ENCODE measurements at places on chromosomes 1 and 21.
A peak's percentile ranks its signal among the peaks of the same experiment; 100 is the strongest.

DNA sequence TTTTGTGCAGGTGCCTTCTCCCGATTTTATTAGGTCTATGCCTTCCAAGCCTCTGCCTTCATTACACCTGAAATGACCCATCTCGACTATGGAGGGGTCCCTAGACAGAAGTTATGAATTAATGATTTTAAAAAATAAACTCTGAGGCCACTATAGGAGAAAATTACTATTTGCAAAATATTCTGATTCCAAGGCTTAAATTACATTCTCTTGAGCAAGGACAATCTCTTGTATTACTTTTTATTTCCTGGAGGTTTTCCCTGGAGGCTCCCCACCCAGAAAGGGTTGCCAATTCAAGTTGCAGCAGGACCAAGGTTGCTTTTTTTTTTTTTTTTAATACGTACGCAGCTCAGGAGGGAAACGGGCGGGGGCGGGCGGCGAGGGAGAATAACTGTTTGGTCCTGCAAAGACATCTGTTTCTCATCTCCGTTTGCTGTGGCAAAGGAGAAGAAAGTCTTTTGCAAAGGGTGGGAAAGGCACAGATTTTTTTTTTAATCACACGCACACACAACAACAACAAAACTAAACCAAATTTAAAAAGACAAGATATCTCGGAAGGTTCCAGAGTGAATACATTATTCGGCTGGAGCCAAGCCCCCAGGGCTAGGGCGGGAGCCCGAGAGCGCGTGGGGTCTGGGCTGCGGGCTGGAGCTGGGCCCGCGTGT is 618 bp upstream of the SERTAD4 start:
- peak; percentile 16 for DNase-seq

GRCh38 chr1:55815745-55816455 is 600.7 kb upstream of the USP24 start:
- DNase-seq = no peak

- DNase-seq = no peak
Observed at GRCh38 chr1:244980605-244981004, 116.3 kb upstream of the HNRNPU start.

DNA sequence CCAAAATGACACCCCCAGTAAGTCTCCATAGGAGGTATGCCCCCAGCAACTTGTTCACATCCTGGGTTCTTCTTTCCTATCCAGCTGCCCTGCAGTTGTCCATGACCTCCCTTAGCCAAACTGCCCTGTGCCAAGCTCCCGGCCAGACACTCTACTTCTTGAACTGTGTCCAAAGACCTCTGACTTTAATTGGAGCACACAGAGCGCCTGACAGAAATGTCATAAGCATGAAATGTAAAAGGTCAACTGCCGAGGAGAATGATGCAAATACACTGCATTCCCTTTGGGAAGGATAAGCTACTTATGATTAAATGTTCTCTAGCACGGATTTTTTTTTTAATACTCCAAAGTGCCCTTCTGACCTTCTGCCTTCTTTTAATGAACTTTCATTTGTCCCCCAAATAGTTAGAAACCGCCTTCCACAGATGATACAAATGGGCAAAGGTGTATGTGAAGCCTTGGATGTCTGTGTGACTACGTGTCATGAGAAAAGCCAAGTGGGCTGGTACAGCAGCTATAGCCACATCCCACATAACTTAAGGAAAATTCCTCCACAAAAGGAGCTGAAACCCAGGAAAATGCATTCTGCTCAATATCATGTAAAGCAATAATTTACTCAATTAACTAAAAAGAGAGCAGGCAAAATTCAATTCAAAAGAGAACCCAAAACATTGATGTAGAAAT is 26.8 kb downstream of the PALMD start:
- DNase-seq = no peak

DNA sequence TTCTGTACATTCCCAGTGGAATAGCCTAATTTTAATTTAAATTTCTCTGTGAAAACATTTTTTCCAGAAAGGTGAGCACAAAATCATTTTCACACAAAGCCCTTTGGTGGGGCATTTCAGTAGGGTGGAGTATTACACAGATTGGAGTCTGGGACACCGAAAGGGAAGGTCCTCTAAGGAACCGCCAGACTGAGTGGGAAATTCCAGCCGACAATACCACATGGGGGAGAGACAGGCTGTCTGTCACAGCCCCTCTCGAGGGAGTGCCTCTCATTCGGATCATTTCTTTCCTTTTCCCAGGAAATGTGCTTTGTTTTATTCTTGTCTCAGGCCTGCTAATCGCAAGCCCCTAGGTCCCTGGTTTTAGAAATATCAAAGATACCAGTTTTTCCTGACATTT is 150.6 kb upstream of the HOOK1 start:
- no peak for DNase-seq

DNA sequence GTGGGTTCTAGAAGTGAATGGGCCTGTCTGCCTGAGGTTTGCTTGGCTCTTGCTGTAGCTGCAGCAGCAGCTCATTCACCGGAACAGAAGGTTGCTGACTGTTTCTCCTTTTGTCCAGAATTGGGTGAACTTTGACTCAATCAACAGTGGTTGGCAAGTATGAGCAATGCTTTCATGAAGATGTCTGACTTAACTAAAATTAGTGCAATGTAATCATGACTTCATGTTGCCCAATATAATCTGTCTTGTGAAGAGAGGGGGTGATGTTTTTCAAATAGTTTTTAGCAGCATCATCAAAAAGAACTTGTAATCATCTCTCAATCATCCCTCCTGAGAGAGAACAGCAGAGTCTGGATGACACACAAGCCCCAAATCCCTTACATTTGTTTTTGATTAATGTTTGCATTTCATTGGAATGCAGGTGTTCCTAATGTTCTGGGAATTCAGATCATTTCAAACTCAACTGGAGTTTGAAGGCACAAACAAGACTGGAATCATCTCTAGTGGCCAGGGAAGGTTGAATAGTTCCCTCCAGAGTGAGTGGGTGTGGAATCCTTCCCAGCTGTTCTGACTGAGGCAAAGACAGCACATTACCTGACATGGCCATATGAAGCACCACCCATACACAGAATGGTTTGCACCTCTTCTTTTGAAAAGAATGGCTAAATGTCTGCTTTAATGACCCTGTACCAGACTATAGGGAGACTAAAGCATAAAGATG is 82.9 kb downstream of the HLX start:
- no peak for DNase-seq

DNA sequence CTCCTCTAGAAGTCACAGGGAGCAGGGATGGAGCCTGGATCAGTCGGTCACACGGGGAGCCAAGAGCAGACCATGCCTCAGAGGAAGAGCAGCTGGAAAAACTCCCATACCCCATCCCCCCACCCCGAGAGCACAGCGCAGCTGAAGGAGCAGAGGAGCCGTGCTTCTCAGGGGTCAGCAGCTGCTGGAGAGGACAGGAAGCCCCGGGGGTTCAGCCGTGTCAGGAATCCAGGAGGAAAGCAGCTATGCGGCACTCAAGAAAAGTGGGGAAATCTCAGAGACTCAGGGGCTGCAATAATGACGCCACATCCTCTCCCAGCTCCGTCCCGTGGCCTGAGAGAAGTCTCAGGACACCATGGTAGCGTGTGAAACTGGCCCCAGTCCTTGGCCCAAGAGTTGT is 102.3 kb downstream of the NPHP4 start:
- no peak for DNase-seq

- no peak for DNase-seq
Observed at GRCh38 chr1:229363723-229364122, 20.9 kb upstream of the CCSAP start.

GRCh38 chr1:56644064-56644918 is 823 bp upstream of the PRKAA2 start:
- peak; percentile 23 for DNase-seq

DNA sequence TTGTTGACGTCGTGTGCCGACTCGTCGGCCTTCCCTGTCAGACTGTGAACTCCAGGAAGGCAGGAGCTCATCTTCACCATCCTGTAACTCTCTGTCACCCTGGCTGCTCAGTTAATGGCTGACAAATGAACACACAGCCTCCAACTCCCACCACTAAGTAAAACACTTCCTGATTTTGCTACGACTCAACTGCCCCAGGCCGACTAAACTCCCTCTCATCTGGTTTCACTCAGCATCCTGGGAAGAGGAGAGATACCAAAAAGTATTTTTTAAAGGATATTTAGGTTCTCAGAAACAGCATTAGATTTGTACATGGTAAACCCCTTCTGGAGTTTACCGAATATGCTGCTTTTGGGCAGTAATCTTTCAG is 18.2 kb upstream of the LHX4 start:
- no peak for DNase-seq

- DNase-seq = no peak
Observed at GRCh38 chr1:217620814-217621213, 10.1 kb downstream of the GPATCH2 start.

DNA sequence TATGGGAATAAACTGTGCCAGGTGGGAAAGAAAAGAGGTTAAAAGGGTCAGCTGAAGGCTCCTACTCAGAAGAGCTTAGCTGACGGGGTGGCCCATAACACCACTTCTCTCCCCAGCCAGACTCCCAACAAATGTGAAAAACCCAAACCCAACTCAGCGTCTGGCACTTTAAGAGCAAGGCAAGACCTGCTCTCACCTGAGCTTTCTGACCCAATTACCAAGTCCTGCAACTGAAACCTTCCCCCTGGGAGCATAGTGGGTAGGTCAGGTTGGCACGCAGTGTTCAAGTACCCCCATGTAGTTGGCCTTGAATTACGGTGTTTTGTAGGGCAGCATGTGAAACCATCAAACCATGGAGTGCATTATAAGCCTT is 3.2 kb downstream of the IRF6 start:
- no peak for DNase-seq

GRCh38 chr1:236870721-236871120 is 75.6 kb downstream of the MTR start:
- DNase-seq = no peak

- DNase-seq = no peak
Observed at GRCh38 chr1:5939271-5940170, 52.7 kb downstream of the NPHP4 start.

GRCh38 chr1:20278692-20279130 is 12.0 kb upstream of the VWA5B1 start:
- DNase-seq = no peak

DNA sequence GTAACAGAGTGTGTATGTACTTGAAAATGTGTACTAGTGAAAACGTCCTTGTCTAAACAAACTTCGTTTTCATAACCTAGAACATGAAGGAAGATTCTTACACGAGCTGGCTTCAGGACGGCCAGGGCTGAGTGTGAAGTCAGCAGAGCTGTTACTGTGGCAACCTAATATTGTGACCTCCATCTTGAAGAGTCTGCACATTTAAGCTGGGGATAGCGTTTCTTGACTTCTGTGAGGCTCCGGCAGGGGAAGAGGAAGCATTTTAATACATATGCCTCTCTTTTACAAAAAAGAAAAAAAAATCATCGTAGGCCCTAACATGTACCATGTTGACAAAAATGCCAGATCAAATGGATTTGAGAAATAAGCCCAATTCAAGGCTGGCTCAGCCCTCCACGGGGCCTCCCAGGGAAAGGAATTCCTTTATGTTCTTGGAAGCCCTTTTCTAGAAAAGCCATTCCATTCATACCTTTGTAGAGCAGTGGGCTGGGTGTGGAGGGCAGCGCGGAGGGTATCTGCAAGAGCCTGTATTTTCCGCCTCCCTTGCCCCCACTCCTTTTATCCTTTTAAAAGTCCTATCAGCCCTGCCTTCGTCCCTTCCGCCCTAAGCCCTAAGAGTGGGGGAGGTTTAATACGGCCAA is 51.1 kb downstream of the SIM2 start:
- DNase-seq = no peak

- no peak for DNase-seq
Observed at GRCh38 chr1:43431676-43432075, 22.1 kb downstream of the HYI start.

All from dermis blood vessel endothelial cell (primary cell).